ENCODE measurements at places on chromosomes 4 and X. TPM values are rescaled to one million over a fixed set of nuclear protein-coding genes. Genes with fewer than 3 reads are reported as not detected.

Gene ASB9
- 31.5 TPM for total RNA-seq

Gene UNC5C
- total RNA-seq, result not detected

Gene ASB5
- total RNA-seq, result not detected

Gene SHROOM3
- 27.8 TPM for total RNA-seq

Gene NOX1
- not detected for total RNA-seq

Gene SLC26A1
- 0.52 TPM for total RNA-seq

Gene GPRIN3
- total RNA-seq, result not detected

GRCh38 chr4:126136922-126137781 is 822.4 kb downstream of the FAT4 start:
- no peak for DNase-seq

DNA sequence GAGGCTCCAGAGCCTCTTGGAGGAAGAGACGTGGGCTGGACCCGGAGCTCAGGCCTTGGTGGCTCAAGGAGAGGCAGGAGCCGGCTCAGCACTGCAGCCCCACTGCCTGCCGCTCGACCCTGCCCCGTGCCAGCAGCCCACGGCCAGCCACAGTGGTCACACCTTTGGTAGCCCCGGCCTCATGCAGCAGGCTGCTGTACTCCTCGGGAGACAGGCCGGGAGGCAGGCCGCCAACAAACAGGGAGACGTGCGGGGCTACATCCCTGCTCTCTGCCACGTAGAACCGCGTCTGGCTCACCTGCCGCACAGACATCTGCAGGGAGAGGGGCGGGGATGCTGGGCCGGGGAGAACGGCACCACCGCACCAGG is 7.6 kb downstream of the DGKQ start:
- no peak for DNase-seq

DNA sequence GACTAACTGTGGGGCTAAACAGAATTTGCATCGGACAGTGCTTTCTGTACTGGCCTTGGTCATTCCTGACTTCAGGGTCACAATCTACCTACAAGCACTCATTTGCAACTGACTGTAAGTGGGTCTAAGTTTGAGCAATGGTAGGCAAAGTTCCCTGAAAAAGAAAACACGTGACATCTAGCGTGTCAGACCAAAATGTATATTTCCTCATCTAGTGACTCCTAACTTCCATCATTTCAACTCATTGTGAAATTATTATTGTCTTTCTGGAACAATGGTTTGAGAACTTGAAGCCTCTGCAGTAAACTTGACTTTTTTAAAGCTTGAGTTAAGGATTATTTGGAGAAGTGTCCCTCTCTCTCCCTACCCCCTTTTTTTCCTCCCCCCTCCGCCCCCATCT is 113.6 kb downstream of the MID1 start:
- no peak for DNase-seq

DNA sequence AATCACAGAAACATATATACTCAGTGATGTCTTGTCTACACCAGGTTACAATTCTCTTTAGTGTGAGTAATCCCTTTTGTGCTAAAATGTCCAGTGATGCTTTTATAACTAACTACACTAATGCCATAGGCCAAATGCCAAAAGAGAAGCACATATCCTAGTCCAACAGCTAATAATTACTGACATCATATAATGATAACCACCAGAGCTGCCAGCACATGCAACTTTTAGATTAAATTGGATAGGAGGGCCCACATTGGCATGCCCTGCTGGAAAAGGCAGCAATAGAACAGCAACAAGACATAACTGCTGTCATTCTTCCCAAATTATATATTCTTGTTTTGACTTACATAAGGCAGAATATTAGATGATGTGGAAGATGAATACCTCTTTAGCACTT is 238.8 kb downstream of the KCNIP4 start:
- no peak for DNase-seq

DNA sequence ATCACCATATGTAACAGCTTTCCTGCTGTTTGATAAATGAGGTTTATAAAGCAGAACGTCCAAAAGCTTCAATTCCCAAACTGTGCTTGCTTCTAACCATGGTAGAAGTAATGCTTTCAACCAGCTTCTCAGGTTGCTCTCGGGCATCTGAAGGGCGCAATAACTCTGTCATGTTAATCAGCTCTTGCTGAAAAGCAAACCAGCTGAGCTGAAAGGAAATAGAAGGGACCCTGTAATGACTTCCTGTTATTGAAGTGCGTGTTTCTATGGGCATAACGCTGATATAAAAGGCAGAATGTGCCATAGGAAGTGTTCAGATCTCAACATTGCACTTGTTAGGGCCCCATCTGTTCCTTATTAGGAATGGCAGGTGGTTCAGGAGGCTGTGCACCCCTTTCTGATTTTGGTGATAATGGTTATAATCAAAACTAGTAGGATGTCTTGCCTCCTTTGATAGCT is 21.2 kb downstream of the HERC3 start:
- no peak for DNase-seq

DNA sequence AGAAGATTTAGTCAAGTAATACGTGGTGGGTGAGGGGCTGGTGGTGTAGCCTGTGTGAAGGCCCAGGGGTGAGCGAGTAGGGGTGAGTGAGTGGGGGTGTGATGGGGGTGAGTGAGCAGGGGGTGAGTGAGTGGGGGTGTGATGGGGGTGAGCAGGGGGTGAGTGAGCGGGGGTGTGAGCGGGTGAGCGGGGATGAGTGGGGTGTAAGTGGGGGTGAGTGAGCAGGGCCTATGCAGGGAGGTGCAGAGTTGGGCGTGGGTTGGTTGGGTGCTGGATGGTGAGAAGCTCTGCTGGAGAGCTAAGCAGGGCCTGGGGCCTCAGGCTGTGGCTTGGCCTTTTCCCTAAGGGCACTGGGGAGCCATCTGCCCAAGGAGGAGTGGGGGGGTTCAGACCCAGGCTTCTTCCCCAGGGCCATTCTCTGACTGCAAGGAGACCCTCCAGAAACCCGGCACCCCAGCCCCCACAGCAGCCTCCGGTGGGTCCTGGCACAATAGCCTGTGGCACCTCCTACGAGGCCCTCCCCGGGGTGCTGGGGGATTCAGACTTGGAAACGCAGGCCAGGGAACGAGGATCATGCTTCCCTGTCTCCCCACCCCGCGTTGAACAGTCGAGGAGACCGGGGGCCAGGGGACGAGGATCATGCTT is 30.4 kb downstream of the SH3TC1 start:
- DNase-seq, result no peak

DNA sequence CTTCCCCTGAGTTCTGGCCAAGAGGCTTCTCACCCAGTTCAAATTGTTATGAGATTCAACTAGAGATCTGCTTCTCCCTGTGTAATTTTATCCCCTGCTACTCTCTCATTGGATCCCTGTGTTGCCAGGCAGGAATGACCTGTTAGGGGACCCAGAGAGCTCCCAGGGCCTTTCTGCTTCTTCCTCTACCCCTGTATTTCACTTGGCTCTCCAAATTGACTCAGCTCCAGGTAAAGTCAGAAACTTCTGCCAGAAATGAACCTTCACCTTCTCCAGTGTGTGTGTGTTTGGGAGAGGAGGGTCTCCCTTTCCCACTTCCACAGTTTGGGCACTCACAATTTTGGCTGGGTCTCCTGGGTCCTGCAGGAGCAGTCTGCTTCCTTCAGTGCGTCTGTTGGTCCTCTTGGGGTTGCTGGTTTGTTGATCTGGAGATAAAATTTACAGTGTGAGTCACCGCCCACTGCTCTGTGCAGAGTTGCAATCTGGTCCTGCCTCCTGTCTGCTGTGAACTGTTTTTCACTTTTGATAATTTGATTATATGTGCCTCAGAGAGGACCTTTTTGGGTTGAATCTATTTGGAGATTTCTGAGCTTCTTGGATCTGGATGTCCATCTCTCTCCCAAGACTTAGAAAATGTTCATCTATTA is 112.4 kb upstream of the EDA2R start:
- DNase-seq, result no peak

- DNase-seq, result peak; percentile 76
These were observed 127.2 kb upstream of the FRMPD4 start for GRCh38 chrX:12011075-12011474.

DNA sequence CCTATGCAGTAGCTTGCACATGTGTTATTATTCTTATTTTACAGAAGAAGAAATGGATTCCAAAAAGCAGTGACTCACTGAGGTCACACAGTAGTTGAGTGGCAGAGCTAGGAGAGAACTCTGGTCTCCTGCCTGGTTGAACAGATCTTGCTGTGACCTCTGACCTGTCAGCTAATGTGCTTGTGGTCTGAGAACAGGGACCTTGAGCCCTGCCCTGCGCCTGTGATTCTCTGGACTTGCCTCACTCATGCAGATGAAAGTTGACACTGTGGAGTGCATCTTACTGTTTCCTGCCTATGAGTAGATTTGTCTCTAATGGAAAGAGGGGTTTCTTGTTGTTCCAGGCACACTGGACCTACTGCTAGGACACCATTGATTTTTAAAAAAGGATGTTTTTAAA is 32.3 kb downstream of the ETNPPL start:
- DNase-seq, result no peak

DNA sequence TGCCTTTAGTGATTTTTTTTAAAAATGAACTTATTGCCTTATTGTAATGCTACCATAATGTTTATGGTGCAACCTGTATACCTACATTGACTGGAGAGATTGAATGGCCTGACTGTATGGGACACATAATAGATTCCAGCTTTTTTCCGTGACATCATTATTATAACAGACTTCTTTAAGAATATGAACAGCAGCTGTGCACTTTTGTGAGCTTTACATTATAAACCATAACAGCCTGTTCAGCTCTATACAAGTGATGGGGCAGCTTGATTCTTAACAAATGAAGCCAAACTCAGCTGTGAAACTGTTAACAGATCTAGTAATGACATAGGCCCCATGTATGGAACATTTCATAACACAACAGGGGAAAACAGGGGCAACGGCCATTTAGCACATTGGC is 187.0 kb downstream of the BMPR1B start:
- no peak for DNase-seq

DNA sequence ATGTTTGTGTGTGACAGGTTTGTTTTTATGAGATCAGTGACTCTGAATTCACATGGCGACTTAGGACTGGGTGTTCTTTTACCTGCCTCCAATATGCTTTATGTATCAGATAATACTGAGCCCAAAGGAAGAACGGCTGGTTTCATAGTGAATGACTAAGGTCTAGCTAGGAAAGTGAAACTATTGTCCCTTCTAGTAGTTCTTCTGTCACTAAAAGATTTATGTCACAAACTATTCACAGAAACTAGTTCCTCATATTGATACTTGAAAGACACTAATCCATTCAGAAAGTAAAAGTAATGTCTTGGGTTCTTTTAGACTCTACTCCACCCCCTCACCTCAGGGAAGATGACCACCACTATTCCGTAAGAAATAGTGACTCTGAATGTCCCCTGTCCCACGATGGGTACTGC is 81.7 kb downstream of the EGF start:
- no peak for DNase-seq

DNA sequence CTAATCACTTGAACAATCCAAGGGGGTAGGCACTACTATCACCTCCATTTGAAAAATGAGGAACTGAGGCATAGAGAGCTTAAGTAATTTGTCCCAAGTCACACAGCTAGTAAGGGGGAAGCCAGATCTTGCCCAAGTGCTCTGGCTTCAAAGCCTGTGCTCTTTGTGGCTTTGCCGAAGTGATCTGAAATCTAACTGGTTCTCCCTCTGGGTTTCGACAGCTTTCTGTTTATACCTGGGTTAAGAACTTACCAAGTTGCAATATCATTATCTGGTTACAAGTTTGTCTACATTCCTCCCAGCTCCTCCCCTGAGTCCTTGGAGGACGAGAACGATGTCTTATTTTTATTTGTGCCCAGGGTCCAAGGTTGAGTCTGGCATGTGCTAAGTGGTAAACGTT is 125.3 kb upstream of the RAI2 start:
- DNase-seq, result no peak

DNA sequence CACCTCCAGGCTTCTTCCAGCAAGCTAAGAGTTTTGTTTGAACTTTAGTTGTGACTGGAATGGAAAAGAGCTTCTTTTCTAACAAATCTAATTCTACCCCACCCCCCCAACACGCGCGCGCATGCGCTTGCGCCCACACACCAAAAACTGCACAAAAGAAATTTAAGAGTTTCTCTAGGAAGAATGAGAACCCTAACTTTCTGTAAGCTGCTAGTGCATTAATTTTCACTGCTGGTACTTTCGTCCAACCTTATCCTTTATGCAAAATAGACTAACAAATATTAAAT is 9.0 kb upstream of the INTU start:
- DNase-seq, result no peak

DNA sequence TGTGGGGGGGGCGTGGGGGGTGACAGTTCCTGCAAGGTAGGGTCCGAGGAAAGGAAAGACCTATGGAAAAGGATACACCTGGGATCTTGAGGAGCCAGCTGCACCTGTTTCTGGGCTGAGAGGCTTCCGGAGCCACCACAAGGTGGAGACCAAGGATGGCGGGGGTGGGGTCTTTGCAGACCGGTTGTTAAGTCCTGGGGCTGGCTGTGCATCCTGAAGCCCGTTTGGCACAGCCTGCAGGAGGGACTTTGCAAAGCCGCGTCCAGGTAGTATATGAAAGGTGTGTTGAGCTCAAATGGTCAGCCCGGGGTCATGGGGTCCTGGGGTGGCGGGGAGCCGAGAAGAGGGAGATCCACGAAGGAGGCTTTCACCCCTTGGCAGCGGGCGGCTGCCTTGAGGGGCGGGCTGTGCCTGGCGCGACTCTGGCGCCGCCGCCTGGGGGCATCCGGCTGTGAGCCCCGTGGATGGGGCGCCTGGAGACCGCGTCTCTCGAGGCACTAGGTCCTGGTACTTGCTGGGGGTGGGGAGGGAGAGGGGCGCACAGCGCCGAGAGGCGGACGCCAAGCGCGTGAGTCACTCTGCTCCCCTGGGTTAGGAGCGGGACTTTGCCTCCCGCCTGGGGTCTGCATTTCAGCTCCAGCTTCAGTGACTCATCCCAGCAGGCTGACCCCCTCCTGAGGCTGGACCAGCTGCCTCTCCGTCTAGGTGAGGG is 58.2 kb upstream of the DYNLT3 start:
- DNase-seq, result no peak

DNA sequence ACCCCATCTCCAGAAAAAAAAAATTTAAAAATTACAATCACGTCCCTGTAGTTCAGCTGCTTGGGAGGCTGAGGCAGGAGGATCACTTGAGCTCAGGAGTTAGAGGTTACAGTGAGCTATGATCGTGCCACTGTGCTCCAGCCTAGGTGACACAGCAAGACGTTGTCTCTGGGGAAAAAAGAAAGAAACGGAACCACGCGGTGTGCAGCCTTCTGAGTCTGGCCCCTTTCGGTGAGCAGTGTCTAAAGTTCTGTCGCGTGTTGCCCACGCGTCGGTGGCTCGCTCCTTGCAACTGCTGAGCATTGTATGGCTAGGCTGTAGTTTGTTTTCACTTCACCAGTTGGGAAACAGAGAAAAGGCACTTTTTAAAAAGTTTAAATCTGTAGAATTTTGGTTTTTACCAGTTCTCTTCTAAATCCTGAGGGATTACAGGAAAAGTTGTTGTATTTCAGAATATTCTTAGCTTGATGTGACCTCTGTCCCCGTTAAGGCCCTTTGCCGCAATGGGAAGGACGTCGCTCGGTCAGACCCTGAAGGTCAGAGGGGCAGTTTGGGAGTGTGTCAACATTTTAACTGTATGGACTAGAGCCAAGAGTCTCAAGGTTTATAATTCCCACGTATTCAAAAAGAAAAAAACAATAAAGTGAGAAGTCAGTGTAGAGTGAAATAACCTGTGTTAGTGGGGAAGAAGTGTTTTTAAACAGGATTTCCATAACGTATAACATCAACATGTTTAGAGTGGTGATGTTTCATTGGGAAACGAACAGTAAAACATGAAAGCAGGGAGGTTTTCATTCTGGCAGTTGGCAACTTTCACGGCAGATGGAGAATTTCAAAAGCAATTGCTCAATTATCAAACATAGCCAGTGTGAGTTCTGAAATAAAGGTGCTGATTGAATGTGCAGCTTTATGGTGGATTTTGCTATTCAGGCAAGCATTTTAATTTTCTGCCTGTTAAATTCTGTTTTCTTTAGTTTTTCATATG is 45.8 kb upstream of the MSANTD1 start:
- DNase-seq, result no peak

Data from PC-3 (cell line).